NCI-H2081 treated with DMSO at 0.1 percent for 48 hours (cell line): ENCODE measurements at places on chromosomes 2 and 18.

DNA sequence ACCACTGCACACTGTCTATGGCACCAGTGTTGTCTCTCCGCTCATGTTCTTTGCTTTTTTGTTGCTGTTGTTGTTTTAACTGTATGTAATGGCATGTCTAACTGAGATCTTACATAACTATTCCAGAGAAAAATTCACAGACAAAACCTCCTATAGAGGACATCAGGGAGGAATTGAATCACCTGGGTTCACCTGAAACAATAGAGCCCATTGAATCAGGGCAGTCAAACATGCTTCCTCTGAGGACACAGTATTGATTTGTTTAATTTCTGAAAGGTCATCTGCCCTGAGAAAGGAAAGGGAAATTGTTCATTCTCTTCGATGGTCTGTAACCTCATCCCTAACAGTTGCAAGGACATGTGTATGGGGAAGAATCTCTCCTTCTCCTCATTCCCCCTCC lies 237.5 kb downstream of the SRBD1 start:
- no peak for DNase-seq

DNA sequence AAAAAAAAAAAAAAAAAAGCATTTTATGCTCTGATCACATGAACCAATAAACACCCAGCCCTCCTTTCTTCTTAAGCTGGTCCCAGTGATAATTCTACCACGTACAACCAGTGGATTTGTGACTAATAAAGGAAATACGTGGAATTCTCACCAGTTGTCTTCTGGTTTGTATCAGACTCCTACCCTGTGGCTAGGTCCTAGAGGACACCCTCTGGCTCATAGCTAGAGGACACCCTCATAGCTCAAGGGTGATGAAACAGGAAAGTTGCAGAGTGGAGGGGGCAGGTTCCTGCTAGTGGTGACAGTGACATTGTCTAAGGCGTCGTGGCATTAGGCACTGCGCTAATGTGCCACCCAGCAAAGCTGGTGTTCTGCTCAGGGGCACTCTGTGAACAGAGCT lies 167.8 kb downstream of the BCL11A start:
- DNase-seq = no peak

- no peak for DNase-seq
Observed at GRCh38 chr2:241213041-241213440, 24.6 kb downstream of the ANO7 start.

GRCh38 chr2:3805201-3805939 lies 102.0 kb downstream of the DCDC2C start:
- no peak for DNase-seq

DNA sequence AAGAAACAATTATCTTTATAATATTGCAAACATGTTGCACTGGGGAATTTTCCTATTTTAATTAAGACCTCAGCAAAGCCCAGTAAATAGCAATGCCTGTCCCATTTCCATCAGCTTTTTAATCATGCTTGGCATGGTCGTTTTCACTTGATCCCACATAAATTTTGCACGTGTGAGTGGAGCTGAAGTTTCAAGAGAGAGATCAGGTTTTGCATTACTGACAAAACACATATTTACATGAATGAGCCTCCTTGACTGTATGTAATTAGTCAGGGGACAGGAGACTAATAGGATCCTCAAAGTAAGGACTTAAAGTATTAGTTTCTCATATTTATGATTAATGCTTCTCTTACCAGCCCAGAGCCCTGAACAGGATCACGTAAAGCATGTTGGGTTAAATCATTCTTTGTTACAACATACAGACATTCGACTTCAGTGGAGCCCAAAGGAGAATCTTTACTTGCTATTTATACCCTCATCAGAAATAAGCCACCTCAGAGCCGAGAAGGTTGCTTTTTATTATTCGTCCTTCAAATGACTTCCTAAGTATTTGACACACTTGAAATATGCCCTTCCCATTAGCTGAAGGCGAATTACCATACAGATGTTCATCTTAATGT lies 711.3 kb downstream of the GALR1 start:
- DNase-seq = no peak

GRCh38 chr2:85779641-85780315 lies 26.0 kb downstream of the ATOH8 start:
- DNase-seq = no peak

GRCh38 chr2:85854166-85854509 lies 34.7 kb downstream of the ST3GAL5 start:
- DNase-seq = no peak

DNA sequence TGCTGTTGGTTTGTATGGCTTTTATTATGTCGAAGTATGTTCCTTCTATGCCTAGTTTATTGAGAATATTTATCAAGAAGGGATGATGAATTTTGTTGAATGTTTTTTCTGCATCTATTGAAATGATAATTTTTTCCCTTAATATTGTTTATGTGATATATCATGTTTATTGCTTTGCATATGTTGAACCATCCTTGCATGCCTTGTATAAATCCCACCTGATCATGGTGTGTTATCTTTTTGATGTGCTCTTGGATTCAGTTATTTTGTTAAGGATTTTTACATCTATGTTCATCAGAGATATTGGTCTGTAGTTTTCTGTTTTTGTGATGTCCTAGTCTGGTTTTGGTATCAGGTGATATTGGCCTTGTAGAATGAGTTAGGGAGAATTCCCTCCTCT lies 50.8 kb downstream of the G6PC2 start:
- no peak for DNase-seq

- DNase-seq = no peak
Observed at GRCh38 chr2:196640031-196640548, 575 bp downstream of the CCDC150 start.

DNA sequence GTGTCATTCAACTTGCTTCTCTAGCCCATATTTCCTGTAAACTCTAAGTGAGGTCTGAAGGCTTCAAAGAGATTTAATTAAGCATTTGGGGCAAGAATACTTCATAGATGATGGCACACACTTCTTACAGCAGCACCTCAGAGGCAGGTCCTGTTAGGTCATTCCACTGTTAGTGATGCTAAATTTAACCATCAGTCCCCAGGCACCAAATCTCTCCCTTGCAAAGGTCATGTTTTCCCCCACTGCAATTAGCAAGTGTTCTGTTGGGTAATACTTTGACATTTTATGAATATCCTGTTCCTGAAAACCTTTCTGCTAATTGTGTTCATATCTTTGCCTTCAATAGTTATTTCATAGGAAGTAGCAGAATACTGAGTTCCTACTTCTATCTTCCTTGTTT lies 117.0 kb downstream of the STK39 start:
- DNase-seq = no peak

DNA sequence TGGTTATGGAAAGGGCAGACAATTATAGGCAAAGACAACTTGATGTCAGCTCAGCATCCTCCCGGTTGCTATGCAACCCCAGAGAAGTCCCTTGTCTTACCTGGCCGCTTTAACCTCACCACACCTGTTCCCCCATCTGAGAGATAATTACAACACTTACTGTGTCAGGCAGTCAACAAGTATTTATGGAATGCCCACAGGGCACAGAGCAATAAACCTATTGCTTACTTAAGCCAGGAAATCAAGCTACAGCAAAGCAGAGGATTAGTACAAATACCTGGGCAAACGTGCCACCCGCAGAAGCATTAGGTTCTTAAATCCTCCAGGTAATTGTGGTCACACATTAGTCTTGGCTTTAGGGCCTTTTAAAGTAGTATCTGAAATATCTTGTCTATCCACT lies 320.4 kb upstream of the REV1 start:
- DNase-seq = peak; percentile 35

DNA sequence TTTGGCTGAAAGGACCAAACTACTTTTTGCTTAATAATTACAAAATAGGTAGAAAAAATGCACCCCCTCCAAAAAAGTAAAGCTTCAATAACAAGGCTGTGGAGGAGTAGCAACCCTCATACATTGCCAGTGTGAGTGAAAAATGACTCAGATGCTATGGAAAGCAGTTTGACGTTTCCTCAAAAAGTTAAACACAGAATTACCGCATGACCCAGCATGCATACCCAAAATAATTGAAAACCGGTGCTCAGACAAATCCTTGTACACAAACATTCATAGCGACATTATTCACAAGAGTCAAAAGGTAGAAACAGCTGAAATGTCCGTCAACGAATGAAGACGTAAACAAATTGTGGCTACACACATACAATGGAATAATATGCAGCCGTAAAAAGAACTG lies 38.8 kb upstream of the DAPL1 start:
- no peak for DNase-seq

- DNase-seq = no peak
Observed at GRCh38 chr2:113216321-113216720, 42.5 kb downstream of the PSD4 start.

GRCh38 chr2:12819103-12819475 lies 102.4 kb downstream of the TRIB2 start:
- no peak for DNase-seq

DNA sequence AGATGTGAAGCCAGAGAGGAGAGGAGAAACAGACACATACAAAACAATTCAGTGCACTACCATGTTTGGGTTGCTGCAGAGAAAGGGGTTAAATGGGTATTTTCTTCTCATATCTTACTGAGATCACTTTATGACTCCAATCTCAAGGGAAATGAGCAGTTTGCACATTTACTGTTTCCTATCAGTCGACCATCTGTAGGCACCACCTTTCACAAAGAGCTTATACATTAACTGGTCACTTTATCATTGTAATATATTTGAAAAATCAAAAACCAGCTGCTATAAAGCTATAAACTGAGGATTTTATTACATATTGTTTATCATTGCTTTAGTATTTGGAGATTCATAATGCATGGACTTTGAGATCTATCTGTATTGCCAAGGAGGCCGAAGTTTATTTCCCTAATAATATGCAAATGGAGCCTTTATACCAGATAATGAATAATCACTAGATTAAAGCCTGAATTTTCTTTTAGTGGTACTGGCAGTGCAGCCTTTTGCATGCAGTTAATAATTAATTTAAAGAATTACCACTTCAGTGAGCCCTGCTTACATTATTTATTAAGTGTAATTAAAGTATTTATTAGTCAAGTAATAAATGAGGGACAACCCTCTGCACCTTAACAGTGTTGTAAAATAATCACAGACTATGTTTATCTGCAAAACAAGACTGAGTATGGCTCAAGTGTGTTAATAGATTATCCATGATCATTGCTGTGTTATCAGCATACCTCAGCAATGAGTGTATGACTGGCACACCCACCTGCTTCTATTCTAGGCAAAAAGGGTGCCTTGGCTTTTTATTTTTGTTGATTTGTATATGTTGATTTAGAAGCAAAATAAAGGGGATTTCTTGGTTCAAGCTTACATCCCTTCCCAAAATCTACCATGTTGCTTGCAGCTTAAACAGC lies 167.7 kb upstream of the SLC14A2 start:
- no peak for DNase-seq

GRCh38 chr2:236177604-236177966 lies 9.4 kb upstream of the GBX2 start:
- no peak for DNase-seq

GRCh38 chr2:236136538-236136937 lies 31.6 kb downstream of the GBX2 start:
- DNase-seq = no peak

- no peak for DNase-seq
Observed at GRCh38 chr2:154825358-154825757, 126.9 kb downstream of the KCNJ3 start.

DNA sequence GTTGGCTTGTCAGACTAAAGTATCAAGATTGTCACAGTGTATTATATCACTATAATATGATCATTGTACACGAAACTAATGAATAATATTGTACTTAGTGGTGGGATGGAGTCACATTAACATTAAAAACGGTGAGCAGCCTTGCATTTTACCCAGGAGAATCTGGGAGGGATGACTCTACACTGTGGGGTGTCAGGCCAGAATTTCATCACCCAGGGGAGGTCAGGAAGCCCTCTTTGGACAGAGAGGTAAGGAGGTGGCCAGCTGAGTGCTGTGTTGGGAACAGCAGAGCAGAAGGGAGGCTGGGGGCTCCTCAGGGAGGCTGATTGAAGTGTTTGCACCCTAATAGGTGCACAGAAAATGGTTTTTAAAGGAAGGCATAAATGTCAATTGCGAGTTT lies 33.0 kb downstream of the CDCA7 start:
- no peak for DNase-seq

DNA sequence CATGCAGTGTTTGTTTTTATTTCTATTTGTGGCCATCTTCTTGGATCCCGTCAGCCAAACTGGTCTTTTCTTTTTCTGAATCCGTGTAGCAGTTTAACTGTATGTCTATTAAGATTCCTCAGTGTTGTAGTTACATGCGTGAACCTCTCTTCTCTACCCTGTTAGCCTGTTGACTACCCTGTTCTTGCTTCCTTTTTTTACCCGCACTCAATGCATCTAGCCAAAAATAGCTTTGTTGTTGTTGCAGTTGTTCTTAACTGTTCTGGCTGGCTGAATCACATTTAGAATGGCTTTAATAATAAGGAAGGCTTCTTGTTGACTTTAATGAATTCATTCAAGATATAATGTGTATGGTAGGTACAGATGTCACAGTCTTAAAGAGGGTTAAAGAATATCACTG lies 137.1 kb downstream of the LCLAT1 start:
- no peak for DNase-seq

GRCh38 chr18:59916746-59917145 lies 16.9 kb downstream of the PMAIP1 start:
- no peak for DNase-seq

GRCh38 chr18:45854036-45854586 lies 28.6 kb downstream of the SIGLEC15 start:
- no peak for DNase-seq

DNA sequence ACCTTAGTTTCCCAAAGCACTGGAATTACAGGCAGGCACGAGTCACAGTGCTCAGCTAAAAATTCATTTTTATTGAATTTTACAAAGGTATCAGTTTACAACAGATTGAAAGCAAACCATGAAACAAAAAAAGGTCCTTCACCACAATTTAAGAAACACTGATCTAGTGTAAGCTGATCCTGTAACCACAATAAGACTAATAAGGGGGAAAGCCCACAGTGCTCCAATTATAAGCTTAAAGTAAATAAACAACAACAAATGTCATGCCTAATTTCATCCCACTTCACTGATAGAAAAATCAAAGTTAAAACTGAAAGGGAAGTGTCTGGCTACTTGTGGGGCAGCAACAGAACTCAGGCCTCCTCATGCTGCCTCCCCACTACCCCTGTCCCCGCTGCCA lies 49.2 kb downstream of the ICA1L start:
- DNase-seq = no peak

DNA sequence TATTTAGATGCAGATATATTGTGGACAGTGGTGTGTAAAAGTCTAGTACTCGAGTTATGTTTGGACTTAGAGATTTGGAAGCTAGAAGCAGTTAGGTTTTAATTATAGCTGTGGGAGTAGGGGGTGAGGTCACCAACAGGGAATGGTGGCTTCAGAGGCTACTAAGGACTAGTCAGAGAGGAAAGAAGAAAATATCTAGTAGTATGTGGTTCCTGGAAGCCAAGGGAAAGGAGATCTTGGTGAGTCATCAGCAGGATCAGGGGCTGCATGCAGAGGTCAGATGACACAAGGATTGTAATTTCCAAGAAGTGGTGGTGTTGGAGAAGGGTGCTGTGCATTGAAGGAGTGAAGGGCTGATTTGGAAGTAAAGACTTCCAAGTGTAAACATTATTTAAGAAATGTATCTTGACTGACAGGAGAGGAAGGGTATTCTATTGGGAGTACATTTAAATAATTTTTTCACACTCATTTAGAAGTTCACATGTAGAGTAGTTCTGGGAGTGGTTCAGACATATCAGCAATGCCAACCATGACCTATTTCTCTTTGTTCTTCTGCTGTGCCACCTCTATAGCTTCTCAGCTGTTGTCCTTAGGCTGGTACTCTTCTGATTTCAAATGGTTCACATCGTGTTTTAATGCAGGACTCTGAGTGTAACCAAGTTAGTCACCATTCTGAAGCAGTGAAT lies 59.1 kb downstream of the ACSL3 start:
- DNase-seq = no peak
